B cell (primary cell): ENCODE measurements at places on chromosomes 5 and 9.
A peak's percentile ranks its signal among the peaks of the same experiment; 100 is the strongest.

DNA sequence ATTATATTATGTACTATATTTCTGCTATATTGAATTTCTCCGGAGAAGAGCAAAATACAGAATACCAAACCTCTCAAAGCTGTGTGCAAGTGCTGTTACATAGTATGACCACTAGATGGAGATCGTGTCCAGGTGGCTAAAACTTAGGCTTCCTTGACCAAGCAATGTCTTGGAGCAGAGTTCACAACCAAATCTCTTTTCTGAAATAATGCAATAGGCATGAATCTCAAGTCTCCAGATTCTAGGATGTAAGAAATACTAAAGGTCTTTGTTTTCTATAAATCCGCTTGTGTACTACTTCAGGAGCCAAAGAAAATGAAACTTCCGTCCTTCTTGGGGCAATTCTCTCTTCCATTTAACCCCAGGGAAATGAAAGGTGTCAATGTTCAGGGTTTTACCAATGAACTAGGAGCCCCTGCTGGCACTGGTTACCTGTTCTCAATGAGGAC is 181.5 kb upstream of the RAI14 start:
- DNase-seq = peak; percentile 50

DNA sequence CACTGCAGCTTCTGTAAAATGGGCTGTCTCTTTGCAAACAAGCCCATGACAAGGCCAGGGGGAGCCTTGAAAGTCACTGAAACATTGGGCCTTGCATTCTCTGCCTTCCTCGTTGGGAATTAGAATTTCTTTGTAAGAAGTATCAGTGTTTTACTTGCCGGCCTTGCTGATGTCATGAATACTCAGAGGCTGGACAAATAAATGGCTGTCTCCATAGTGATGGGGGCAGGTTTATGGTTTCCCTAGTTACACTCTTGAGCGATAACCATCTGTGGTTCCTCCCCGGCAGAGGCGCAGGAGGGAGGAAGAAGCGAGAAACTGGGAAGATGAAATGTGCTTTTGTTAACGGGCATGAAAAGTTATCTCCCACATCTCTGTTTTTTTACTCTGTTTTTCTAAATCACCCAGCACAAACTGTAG is 272.7 kb upstream of the PANK3 start:
- no peak for DNase-seq

GRCh38 chr5:93433422-93433821 is 147.6 kb downstream of the NR2F1-AS1 start:
- DNase-seq = no peak

DNA sequence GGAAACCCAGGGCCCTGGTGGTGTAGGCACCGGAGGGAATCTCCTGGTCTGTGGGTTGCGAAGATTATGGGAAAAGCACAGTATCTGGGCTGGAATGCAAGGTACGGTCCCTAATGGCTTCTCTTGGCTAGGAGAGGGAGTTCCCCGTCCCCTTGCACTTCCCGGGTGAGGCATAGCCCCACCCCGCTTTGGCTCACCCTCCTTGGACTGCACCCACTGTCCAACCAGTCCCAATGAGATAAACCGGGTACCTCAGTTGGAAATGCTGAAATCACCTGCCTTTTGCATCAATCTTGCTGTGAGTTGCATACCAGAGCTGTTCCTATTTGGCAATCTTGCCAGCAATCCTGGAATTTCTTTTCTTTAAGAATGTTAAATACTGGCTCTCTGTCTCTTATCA is 1429.1 kb downstream of the MAT2B start:
- DNase-seq = no peak

DNA sequence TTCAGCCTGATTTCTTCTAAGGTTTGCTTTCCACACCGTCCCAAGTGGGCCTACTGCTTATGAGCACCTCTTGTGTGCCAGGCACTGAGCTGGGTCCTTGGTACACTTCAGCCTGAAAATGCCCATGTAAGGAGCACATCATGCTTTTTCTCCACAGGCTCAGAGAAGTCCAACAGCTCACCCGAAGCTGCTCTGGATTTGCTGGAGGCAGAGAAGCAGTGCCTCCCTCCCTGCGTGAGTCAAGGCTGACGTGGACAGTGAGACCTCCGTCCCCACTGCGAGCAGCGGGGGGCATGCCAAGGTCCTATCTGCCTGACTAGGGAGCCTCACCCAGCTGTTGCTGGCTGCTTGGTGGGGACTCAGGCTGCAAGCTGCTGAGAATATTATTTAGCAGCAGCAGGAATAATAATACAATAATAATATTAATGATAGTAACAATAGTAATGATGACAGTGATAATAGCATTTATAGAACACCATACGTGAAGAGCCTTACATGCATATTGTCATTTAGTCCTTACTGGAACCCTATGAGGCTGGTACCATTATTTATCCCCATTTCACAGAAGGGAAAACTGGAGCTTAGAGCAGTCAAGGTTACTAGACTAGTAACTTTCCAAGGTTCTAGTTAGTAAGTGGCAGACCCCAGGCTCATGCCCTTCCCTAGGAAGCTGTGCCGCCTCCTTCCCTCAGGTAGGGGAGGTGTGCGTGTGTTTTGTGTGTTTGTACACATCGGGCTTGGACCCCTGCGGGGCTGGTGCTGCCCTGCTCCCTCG is 194.8 kb downstream of the HSPA4 start:
- DNase-seq = no peak

DNA sequence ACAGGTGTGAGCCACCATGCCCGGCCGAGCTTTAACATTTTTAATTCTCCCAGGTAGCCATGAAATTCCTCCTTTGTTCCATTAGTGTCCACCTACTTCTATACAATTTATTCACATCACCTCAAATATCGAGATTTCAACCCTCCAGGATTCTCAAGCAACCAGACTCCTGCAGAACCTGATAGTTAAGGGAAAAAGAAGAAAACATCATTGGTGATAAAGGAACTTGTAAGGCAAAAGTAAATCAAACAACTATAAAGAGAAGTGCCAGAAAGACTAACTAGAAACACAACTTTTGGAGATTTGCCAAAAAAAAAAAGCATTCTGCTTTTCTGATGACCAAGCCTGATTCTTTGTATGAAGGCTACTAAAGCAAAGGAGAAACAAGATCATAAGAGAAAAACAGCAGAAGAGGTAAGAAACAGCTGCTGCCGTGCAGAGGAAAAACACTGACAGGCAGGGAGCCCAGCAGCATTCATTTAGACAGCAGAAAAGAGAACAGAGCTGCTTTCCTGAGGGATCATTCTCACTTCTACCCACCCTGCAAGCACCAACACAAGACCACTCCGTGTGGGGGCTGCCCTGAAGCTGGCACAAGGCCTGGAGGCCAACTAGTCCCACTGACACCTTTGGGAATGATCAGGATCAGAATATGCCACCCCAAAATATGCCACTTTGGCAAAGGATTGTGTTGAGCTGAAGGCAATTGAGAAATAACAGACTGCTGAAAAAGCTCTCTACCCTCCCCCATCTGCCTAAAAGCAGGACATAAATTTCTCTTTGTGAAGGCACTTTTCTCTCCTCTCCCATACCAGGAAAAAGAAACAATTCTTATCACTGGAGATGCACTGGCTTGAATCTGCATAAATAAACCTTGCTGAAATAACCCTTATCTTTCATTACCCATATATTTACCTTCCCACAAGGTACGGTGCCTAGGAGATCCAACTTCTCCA is 75.1 kb downstream of the ALDH7A1 start:
- no peak for DNase-seq

- no peak for DNase-seq
Measured at GRCh38 chr9:23659346-23660006, 166.6 kb downstream of the ELAVL2 start.

- no peak for DNase-seq
Measured at GRCh38 chr5:115170929-115171510, 1.3 kb upstream of the TRIM36 start.

DNA sequence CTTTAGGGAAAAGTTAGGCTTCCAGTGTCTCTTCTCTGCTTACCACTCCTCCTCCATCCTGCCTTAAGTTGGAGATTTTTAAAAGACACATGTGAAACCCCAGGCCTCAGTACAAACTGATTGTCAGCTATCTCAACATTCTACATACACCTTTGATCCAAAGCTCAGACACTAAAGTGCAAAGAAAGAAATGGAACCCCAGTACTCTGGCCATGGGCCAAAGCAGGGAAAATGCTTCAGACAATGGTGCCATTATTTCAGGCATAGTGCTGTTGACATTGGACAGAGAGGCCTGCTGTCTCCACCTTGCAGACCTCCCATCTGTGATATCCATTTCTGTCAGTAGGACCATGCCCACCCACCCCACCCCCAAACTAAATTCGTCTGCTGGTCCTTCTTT is 49.1 kb downstream of the G3BP1 start:
- DNase-seq = no peak

DNA sequence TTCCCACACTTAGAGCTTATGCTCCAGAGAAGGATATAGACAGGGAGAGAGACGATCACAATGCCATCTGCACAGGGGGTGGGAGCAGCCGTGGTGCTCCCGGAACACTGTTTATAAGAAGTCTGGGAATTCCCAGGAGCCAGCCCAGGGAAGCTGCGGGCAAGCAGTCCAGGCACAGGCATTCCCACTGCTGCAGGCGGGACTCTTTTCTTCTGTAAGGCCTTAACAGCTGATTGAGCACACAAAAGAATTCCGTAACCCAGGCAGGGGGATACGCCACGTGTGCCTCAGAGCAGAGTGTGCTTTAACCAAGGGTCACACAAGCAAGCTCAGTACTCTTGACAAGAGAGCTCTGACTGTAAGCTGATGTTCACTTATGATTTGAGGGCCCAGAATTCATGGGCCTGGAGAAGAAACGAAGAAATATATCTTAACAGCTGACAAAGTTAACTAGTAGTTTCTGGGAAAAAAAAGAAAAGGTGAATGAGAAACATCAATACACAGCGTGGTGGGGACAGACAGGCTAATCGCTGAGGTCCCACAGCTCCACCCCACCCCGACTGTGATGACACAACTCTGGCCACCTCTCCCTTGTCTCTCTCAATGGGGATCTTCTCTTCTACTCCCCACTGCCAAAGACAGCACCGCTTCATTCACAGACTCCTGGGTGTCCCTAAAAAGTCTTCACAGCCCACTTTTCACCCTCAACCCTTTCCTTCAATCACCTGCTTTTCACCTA is 85.9 kb upstream of the SIMC1 start:
- no peak for DNase-seq

- DNase-seq = peak; percentile 63
Measured at GRCh38 chr9:136409557-136410455, 608 bp downstream of the ENTR1 start.

GRCh38 chr5:168432903-168433302 is 53.4 kb upstream of the RARS1 start:
- DNase-seq = no peak

DNA sequence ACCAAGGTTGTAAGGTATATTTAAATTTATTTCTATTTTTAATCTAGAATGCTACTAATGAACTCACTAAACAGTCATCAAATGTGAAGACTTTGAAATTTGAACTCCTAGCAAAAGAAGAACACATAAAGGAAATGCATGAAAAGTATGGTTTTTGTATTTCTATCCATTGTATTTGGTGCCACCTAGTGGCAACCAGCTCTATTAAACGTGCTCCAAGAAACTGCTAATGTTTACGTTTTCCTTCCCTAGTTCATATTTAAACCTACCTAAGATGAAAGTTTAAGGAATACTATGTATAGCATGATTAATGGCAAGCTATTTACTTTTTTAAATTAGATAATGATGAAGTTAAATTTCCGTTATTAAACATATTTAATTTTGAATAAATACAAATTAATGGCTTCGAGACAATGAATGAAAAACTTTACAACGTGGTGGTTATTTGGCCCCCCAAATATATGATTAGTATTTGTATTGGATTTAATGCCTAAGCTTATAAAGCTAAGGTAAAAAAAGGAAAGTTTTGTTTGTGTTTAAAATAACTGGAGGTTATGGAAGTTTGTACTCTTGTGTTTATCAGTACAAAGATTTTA is 115.9 kb upstream of the SH3GL2 start:
- peak; percentile 40 for DNase-seq

DNA sequence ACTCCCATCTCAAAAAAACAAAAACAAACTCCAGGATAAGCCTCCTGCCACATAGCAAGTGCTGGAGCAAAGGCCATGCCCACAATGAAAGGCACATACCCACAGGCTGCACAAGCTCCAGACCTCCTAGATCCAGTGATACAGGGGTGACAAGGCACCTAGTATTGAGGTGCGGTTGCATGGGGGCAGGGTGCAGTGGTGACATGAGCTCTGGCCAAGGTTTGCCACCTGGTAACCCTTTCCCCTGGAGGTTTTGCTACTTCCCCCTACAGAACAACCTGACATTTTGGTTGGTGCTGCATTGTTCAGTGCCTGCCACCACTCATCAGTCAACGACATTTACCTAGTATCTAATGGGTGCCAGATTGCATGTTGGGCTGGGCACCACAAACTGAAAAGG is 14.5 kb downstream of the CDKN2AIPNL start:
- no peak for DNase-seq

- no peak for DNase-seq
Measured at GRCh38 chr9:13613296-13613695, 333.8 kb upstream of the MPDZ start.

GRCh38 chr9:122406070-122406890 is 35.5 kb downstream of the PTGS1 start:
- DNase-seq = no peak
